ENCODE measurements at places on chromosomes 7 and 10.
A peak's percentile ranks its signal among the peaks of the same experiment; 100 is the strongest.

DNA sequence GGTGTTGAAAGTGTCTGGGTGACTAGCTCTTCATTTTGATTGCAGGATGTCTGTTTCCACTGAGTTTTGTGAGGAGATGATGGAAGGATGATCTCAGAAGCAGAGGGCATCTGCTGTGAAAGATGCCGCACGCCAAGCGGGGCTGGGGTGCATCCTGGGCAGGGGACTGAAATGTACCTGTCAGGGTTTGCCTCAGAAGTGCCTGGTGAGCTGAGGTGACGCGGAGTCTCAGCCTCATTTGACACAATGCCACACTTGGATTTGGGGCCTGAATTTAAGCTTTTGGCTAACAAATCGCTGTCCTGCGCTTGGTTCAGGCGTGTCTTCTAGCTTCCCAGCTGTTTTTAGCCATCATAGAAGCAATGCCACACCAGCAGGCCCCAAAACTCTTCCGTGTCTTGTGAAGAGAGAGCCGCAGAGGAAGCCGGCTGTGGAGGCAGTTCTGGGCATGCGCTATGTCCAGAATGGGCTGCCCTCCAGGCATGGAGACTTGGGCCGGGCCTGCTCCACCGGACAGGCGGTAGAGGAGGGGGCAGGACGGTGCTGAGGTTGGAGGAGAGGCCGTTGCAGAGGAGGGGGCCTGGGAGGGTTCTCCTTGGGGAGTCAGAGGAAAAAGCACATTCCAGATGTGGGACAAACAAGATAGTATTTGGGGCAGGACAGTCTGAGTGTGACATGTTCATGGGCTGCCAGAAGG, 31.2 kb downstream of the WDR86 start:
- DNase-seq, result no peak

DNA sequence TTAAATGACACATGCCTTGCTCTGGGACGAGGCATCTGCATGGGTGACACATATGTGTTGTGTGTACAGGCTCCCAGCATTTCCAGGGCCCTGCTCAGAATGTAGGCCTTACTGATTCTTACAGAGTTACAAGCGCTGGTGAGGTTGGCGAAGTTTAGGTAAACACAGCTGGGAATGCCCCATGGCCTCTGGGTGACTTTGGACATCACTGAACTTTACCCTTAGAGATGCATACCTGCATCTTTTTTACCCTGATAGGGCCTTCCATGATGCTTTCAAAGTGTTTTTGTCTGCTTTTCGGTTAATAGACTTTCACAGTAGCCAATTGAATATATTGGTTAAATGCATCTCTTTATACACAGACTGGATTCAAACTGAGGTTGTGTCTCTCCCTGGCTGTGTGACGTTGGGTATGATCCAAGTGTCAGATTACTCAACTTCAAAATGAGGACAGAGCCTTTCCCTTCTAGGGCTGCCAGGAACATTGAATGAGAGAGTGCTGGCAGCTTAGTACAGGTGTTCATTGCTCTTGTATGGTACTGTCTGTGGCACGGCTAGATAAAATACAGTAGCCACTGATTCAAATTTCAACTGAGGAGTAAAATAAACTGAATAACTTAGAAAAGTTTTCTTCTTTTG, 29.5 kb downstream of the EGFR start:
- no peak for DNase-seq

DNA sequence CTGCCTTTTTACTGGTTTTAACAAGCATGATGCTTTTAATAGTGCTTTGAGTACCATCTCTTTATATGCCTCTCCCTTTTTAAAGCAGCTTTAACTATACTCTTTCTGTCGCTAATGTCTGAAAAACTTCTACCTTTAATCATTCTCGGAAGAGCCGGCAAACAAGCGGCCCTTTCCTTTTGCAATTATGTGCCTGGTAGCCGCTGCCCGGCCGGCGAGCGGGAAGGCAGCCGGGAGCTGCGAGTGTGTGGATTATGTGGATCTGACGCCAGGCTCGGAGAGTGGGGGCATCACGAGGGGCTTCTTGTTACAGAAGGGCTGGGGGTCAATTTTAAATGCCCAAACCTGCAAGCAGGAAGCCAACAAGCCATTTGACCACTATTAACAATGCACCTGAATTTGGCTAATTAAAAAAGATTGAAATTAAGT, 120.9 kb downstream of the BUB3 start:
- no peak for DNase-seq

DNA sequence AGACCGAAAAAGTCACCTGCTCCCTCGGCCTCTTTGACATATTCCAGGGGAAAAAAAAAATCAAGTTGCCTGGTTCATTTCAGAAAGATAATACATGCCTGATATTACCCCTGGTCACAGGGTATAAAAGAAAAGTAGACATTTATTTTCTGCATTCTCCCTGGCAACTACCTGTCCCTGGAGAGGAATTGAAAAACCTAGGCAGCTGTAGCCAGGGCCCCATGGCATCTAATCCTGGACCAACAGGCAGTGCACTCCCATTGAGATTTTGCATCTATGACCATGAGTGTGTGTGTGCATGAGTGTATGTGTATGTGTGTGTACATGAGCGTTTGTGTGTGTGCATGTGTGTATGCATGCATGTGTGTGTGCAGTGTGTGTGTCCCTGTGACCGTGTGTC, 338.2 kb upstream of the PFKP start:
- DNase-seq, result no peak

DNA sequence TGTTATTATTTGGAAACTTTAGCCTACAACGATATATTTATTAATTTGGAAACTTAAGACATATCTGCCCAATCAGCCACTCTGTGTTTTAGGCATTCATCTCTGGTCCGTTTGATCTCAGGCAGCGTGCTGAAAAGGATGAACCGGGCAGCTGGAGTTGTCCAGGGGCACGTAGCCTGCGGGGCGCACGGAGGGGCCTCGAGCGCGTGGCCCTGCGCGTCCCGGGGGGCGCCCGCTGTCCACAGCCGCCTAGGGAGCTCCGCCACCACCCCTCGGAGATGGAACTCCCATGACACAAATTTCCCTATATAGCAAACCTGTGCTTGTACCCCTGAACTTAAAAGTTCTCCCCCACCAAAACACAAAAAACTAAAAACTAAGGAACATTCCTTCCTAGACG, 24.3 kb upstream of the MKI67 start:
- DNase-seq, result no peak

- no peak for DNase-seq
Measured at GRCh38 chr7:26862834-26863233, 1.6 kb downstream of the SKAP2 start.

GRCh38 chr10:19077276-19077675, 28.7 kb downstream of the MALRD1 start:
- DNase-seq, result no peak

- no peak for DNase-seq
Measured at GRCh38 chr7:14184292-14184864, 194.9 kb upstream of the ETV1 start.

GRCh38 chr7:40482845-40483244, 348.0 kb downstream of the SUGCT start:
- DNase-seq, result no peak

DNA sequence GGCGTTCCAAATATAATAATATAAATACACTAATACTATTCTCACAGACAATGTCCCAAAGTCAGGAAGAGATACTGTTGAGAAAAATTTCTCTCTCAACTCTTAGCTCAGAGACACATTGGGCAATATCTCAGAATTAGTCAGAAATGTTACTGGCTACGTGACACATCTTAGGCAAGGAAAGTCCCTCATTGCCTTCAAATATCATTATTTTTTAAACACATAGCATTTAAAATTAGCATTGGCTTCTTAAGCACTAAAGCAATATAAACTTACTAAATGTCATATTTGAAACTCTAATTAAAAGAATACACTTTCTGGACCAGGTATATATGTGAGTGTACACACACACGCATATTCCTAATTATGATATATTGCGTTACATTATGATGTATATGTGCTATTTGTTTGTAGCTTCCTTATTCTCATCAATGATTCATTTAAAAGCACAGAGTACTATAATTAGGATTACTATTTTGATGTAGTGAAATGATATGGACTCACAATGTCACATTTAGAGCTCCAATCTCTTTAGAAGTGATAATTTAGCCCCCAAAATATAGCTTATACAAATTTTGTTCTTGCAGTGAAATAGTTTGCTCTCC, 255.8 kb downstream of the TWIST1 start:
- DNase-seq, result no peak

GRCh38 chr10:24259365-24260130, 50.6 kb downstream of the KIAA1217 start:
- no peak for DNase-seq

DNA sequence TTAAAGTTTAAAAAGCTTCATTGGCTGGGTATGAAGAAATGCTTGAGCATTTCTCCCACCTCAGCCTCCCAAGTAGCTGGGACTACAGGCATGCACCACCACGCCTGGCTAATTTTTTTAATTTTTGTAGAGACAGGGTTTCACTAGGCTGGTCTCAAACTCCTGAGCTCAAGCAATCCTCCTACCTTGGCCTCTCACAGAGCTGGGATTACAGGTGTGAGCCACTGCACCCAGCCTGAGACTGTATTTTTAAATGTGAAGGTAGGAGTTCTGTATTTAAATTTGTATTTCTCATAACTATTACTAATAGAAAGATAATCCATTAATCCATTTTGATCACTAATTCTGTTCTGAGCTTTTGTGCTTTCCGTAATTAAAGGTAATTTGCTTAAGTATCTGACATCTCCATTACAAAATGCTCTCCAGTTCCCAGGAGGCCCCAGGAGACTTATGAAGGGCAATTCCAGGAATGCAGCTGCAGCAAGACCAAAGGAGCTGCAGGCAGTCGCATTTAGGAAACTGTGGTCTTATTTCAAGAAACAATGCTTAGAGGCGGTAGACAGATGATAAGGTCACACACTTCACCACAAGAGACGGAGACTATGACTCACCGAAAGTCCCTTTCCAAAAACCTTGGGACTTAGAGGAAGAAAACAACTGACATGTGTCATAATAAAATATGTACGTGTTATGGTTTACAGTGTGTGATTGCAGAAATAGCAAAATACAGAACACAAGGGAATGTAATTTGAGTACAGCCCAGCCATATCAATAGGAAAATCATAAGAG, 23.3 kb downstream of the YAE1 start:
- peak; percentile 36 for DNase-seq

DNA sequence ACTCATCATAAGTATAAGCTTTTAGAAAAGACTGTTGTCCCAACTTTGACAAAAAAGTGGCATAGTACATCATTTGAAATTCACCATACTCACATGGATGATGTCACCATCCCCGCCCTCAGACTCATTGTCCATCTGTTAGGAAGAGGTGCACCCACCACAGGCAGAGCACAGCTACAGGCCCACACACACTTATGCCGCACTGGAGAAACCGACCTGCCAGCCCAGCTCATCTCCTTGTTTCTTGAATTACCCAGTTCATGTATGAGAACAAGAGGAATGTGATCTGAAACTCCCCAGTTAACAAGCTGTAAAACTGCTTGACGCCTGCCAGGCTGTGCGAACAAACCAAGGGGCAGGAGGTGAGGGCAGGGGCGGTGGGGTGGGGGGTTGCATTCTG, 312.0 kb downstream of the DPP6 start:
- no peak for DNase-seq

DNA sequence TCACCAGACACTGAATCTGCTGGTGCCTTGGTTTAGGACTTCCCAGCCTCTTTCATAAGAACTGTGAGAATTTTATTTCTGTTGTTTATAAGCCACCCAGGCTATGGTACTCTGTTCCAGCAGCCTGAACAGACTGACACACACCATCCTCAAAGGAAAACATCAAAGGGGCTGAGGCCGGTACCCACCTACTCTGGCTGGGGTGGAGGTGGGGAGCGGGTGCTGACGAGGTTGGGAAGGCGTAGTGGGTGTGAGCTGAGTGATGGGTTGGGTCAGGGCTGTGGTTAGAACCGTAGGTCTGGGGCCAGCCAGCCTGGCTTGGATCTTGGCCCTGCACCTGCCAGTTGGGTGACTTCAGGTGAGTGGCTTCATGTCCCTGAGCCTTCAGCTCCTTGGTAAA, 136.3 kb downstream of the SH3PXD2A start:
- DNase-seq, result no peak

GRCh38 chr10:36677431-36677768, 448.0 kb upstream of the ANKRD30A start:
- DNase-seq, result no peak

- DNase-seq, result no peak
Measured at GRCh38 chr7:70637726-70638125, 494.2 kb upstream of the GALNT17 start.

DNA sequence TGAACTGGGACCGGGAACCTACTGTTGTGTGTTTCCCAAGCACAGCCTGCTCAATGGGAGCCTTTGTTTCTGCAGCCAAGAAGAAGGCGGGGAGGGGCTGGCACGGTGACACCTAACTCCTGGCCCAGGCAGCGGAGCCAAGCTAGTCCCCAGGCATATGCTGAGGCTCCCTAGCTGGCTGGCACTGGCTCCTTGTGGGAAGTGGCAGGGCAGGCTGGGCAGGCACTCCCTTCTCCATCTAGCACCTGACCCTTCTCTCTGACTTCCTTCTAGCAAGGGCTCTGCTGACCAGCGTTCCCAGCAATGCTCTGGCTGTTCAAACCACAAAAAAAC, 325.0 kb downstream of the PLXNA4 start:
- DNase-seq, result no peak

GRCh38 chr10:53702489-53702888, 929.9 kb upstream of the MBL2 start:
- no peak for DNase-seq

GRCh38 chr7:77799078-77799964, 748 bp downstream of the PHTF2 start:
- DNase-seq, result no peak

DNA sequence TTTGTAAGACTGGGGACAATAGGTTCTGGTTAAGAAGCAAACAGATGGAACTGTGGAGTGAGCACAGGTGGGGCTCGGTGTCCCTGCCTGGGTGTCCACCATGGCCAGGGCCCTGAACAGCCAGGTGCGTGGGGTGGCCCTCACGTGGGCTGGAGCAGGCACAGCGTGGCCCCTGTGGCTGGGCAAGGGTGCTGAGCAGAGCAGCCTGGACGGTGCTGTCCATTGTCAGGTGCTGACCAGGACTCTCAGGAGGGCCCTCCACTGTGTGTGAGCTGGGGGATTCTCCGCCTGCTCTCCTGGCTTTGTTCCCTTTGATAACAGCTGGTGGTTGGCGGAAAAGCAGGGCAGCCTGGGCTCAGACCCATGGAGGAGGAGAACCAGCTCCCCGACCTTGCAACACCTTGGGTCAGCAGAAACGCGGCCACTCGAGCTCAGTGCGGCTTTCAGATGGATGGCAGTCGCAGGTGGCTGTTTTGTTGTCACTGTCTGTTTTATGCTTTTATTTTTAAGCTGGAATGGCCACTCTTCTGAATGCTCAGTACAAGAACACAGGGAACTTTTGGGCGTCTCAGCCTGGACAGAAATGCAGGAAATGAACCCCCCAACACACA, 273.9 kb upstream of the ADARB2 start:
- DNase-seq, result no peak
